ENCODE measurements at places on chromosomes 11 and 22. TPM values are rescaled to one million over a fixed set of nuclear protein-coding genes. Genes with fewer than 3 reads are reported as not detected.

Gene SLN
- total RNA-seq = 1.6 TPM

Gene FOLR1
- total RNA-seq = not detected

Gene ABTB2
- total RNA-seq = 29.9 TPM

Gene CCDC188
- not detected for total RNA-seq

Gene SCUBE1
- total RNA-seq = 0.31 TPM

Gene ZBTB16
- total RNA-seq = 0.23 TPM

Gene TPBGL
- 0.15 TPM for total RNA-seq

Gene ART1
- total RNA-seq = not detected

Gene IGF2
- total RNA-seq = 3.5 TPM

Gene ALX4
- total RNA-seq = 2.9 TPM

Gene RBM7
- total RNA-seq = 28.7 TPM

Gene C11orf16
- total RNA-seq = not detected

Gene FGF4
- total RNA-seq = not detected

Gene APOBEC3A
- 0.09 TPM for total RNA-seq

Gene IGLL1
- not detected for total RNA-seq

Gene SERHL2
- 0.24 TPM for total RNA-seq

Gene MPEG1
- not detected for total RNA-seq

Gene OR52I1
- total RNA-seq = not detected

Gene FAM181B
- total RNA-seq = 0.07 TPM
